ENCODE measurements at places on chromosomes 6 and 20. TPM values are rescaled to one million over a fixed set of nuclear protein-coding genes. Genes with fewer than 3 reads are reported as not detected.
A peak's percentile ranks its signal among the peaks of the same experiment; 100 is the strongest.

GRCh38 chr6:126075335-126076071 lies 89.2 kb downstream of the TRMT11 start:
- no peak for DNase-seq

- DNase-seq = no peak
Observed at GRCh38 chr6:27870291-27870870, 41.8 kb downstream of the OR2B2 start.

DNA sequence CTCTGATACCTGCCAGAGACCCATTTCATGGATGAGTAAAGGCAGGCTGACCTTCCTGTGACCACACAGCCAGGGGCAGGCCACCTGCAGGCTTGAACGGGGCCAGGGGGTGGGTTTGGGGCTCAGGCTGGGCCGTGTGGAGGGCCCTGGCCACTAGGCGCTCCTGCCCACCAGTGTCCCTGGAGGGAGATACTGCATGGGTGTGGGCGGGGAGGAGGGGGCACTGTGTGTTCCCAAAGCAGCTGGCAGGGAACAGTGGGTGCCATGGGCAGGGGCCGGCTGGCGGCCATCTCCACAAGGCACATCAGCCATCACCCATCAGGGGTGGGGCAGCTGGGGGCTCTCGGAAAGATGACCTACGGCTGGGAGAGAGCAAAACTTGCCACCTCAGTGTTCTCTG lies 15.4 kb downstream of the SRC start:
- DNase-seq = no peak

- peak; percentile 97 for DNase-seq
Observed at GRCh38 chr20:18466894-18467730, at the start of the genes DZANK1 and POLR3F. TSS of gene DZANK1 (minus strand) at chr20:18467030. CDS start at chr20:18465358, 1,672 bp downstream. TSS of gene POLR3F (plus strand) at chr20:18467390. CDS start at chr20:18467507, 117 bp downstream.

DNA sequence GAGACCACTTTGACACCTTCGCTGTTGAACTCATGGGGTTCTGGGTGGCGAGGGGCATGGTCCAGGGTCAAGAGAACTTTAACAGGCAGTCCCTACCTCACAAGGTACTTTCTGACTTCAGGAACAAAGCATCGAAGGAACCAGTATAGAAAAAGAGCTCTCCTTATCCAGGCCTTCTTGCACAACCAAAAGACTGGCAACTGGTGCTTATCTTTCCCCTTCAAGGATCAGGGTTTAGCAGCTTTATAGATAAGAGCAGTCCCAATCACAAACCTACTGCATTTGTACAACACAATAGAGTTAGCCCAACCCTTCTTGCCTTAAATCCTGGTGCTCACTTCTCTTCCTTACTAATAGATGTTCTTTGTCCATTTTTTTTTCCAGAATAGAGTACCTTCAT lies 116.3 kb downstream of the SNX5 start:
- no peak for DNase-seq

DNA sequence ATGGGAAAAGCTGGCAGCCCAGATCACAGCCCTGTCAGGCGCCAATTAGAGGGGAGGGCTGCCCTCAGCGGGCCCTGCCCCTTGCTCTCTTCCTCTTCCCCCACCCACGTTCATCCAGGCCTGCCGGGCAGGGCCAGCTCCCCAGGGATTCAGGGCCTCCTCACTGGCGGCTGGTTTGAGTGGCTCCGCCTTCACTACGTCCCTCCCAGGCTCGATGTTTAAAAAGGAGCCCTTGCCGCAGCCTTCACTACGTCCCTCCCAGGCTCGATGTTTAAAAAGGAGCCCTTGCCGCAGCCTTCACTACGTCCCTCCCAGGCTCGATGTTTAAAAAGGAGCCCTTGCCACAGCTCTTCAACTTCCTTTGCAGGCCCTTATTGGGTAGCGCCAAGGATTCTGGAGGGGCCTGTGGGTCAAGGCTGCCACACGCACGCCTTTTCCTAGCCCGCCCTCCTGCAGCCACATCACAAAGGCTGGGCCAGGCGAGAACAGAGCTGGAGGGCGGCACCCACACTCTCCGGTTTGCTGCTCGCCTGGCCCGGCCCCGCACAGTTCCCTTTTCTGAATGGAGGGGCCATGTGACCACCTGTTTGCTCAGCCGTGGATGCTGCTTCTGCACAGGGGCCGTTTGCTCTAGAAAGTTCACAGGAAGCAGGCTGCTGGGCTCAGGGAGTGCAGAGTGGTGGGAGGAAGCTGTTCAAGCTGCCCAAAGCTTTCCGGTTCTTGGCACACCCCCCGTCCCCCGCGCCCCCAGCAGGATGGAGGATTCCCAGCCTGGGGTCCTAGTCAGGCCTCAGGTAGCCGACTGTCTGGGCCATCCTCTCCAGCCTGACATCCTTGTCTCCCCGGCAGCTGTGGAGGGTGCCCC lies 1.6 kb downstream of the SLC17A9 start:
- peak; percentile 71 for DNase-seq

DNA sequence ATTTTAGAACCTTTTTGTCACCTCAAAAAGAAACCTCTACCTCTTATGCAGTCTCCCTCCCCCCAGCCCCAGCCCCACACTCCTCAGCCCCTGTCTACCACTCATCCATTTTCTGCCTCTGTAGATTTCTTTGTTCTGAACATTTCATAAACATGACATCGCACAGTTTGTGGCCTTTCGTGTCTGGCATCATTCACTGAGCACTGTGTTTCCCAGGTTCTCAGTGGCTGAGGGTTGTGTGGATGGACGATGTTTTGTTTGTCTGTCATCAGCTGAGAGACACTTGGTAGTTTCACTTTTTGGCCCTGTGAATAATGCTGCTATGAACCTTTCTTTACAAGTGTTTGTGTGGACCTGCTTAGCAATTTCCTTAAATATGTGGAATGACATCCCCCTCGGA lies 64.5 kb downstream of the FAM120B start:
- no peak for DNase-seq

DNA sequence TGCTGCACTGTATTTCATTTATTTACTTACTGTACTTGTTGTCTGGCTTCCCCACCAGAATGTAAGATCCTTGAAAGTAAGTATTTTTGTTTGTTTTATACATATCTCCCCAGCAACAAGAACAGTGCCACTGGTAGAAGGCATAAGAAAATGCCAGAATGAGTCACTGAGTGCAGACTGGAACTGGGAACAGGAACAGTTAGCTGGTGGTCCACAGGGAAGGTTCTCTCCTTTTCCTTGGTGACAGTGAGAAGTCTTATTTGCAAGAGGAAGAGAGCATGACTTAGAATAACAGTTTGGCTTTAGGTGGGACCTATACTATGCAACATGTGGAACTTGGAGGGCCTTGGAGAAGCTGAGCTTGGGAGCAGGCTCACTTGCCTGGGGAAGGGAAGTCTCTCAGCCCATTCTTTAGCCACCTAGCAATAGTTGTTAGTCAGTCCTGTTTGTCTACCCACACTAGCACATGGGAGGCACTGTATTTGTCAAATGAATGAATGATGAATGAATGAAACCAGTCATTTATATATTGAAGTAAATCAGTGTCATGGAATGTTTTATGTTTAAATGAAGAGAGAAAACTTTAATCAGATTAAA lies 203.5 kb downstream of the KCNQ5 start:
- no peak for DNase-seq

DNA sequence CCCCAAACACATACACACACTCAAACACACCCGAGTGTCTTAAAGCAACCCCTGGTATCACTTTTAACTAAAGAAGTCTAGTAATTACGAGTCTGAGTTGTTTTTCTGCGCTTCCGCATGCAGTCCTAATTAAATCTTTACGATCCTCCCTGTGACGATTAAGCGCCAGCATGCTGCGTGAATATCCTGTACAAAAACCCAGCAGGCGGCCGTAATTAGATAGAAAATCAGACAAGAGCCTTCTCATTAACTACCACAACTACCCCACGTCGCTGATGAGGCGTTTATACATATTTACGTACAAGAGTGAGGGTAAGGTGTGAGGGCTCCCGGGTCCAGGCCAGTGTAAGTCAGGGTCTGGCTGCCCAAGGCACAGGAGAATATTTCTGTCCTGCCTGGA lies 8.1 kb downstream of the TFAP2B start:
- DNase-seq = no peak

- no peak for DNase-seq
Observed at GRCh38 chr20:11366660-11367059, 551.0 kb upstream of the BTBD3 start.

DNA sequence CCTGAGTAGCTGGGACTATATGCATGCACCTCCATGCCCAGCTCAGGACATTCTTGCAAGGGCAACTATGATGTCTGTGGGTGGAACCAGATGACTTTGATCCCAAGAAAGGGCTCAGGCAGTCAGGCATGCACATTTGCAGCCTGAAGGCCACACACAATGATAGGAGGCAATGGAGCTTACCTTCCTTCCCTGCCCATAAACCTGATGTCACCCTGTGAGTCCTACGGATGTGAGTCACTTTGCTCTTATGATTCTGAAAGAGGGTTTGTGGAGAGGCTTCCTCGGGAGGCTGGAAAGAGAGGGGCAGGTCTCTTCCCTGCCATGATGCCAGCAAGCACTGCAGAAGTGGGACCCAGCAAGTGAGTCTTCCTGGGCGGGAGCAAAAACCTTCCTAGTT lies 202.4 kb downstream of the LY86 start:
- no peak for DNase-seq

SLC52A3 gene
- 3.3 TPM for total RNA-seq

LPA gene
- total RNA-seq = 0.15 TPM

BCAS1 gene
- total RNA-seq = 0.37 TPM

PARD6B gene
- total RNA-seq = 27.4 TPM

ZBTB12 gene
- total RNA-seq = 31.0 TPM
